ENCODE measurements at places on chromosomes 1 and 21.

GRCh38 chr1:64116537-64116936 lies 86.9 kb upstream of the UBE2U start:
- no peak for DNase-seq

GRCh38 chr1:172640111-172640510 lies 18.8 kb upstream of the FASLG start:
- DNase-seq = no peak

GRCh38 chr1:29849038-29849750 lies 612.9 kb downstream of the PTPRU start:
- DNase-seq = no peak

DNA sequence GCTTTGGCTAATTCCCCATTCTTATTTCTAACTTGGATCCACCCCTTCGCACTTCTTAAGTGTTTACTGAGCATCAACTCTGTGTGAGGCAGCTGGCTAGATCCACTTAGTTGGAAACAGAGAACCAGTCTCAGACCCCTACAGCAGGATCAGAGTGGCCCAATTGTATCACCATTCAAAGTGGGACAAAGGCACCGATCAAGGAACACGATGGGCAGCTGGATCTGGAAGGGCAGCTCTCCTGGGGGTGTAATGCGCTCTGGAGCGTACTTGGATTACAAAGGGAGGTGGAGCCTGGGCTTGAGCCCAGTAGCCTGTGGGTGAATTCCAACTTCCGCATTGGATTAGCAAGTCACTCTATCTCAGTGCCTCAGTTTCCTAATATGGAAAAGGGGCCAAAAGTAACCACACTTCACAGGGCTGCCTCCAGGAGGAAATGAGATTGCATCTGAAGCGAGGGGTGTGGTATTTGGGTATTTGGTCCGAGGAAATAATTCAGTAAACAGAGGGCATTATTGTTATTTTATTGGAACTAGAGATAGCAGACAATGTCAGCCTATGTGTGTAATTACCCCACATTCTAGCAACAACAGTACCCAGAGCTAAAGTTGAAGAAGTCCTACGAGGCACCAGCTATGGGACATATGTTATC lies 11.9 kb downstream of the ECE1 start:
- DNase-seq = no peak

GRCh38 chr1:45573231-45573804 lies 10.5 kb upstream of the NASP start:
- DNase-seq = no peak

Data from HCEC 1CT (cell line).